ENCODE measurements at places on chromosomes 7 and 10.

DNA sequence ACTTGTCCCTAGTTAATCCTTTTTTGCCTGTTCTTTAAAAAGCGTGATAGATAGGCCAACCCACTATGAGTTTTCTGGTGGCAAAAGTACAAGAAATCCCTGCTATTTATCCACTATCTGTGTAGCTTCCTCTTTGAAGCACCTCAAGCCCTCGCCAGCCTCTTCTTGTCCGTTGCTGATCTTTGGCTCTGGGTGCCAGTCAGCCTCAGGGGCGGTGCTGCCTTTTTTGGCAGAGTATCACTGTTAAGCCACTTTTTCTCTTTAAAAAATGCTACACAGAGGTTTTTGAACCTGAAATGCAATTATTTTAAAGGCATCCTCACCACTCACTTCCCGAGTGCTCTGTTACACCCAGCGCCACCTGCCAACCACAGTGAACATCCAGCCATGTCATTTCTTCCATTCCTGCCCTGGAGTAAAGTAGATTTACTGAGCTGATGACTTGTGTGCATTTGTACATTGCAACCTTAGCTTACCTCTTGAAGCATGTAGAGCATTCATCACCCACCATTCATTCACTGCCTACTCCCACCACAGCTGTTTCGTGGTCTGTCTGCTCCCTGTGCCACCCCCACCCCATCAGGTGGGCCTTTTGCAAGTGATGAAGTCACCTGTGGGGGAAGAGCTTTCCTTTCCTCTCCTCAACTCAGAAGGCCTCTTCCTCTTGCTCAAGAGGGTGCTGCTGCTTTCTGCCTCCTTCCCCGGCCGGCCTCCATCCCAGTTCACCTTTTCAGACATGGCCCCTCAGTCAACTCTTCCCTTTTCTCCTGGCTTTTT is 414.2 kb upstream of the GALNT17 start:
- no peak for DNase-seq

DNA sequence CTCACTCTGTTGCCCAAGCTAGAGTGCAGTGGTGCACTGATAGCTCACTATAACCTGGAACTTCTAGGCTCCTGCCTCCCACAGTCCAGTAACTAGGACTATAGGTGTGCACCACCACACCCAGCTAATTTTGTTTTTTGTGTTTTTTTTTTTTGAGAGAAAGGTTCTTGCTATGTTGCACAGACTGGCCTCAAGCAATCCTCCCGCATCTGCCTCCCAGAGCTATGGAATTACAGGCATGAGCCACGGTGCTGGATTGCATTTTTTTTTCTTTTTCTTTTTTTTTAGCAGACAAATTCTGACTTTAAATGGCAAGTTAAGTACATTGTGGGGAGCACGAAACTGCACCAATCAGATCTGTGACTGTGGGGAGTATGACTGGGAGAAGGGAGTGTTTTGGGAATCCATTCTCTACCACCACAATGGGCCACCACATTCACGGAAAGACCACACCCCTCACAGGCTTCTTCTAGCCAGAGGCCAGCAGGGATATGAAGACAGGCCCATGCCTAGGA is 58.1 kb upstream of the MSMB start:
- no peak for DNase-seq

GRCh38 chr10:30625080-30625479 is 4.5 kb downstream of the LYZL2 start:
- DNase-seq = no peak

DNA sequence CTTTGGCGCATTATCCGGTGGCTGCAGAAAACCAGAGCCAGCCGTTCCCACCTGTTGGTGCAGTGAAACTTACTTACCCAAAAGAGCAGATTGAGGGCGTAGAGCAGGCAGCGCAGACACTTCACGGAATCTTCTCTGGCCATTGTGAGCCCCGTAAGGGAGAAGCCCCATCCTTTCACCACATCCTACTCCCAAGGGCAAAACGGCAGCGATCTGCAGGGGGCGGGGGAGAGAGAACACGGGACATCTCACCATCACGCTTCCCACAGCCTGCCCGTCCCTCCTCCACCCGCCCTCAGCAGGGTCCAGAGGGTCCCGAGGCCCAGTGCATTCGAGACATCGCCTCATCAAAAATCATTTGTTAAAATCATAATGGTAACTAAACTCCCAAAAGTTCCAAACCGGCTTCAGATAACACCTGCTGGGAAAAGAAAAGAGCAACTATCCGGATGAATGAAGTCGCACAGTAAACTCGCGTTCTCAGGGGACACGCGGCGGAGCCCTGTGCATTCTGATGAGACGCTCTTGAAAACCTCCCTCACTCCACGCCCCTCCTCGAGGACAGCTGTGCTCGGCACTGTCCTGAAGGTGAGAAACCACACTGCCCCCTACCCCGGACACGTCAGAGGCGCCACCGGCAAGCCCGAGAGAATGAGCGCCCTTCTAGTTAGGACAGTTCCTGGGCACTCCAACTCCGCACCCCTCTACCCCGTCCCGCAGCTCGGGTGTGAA is 1.2 kb downstream of the TSPAN12 start:
- DNase-seq = no peak

DNA sequence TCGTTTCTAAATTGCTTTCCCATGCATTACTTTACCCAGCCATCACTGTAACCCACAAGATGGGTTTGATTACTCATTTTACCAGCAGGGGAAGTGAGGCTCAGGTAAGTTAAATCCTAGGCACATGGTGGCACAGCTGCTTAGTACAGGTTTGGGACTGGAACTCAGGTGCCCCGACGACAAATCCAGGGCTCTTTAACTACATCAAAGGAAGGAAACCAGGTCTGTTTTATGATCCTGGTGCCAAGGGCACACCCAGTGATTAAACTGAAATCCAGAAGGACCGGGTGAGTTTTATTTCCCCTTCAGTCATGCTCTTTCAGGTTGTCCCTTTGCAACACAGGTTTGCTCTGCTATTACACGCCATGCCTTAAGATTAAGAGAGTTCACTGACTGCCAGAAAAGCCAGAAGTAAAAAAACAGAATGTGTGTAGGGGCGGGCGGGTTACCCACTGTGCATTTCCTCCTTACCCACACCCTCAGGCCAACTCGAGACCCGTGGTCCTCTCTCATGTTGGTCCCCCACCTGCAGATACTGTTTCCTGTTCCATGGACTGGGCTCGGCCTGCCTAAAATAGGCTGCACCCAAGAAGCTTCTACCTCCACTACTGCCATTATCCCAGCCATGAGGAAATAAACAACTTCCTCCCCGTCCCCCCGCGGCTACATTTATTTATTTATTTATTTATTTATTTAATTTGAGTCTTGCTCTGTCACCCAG is 55.1 kb upstream of the KDM7A start:
- DNase-seq = no peak

DNA sequence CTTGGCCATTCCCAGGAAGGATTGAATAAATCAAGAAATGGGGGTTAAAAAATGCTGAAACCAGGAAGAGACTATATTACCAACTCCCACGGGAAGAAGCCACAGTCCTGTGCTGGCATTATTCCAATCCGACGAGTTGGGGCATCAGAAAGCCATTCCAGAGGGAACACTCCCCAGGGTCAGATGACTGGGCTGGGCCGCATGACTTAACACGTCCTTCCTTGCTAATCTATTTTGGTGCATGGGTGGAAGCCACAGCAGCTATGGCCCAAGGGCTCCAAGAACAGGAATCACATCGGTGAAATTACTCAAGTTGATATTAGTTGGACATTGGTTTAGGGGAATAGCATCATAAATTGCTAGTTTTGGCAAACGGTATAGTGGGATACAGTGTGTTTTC is 592.9 kb upstream of the NRP1 start:
- no peak for DNase-seq

- no peak for DNase-seq
These were observed 40.9 kb upstream of the ZNF32 start for GRCh38 chr10:43689618-43689954.

DNA sequence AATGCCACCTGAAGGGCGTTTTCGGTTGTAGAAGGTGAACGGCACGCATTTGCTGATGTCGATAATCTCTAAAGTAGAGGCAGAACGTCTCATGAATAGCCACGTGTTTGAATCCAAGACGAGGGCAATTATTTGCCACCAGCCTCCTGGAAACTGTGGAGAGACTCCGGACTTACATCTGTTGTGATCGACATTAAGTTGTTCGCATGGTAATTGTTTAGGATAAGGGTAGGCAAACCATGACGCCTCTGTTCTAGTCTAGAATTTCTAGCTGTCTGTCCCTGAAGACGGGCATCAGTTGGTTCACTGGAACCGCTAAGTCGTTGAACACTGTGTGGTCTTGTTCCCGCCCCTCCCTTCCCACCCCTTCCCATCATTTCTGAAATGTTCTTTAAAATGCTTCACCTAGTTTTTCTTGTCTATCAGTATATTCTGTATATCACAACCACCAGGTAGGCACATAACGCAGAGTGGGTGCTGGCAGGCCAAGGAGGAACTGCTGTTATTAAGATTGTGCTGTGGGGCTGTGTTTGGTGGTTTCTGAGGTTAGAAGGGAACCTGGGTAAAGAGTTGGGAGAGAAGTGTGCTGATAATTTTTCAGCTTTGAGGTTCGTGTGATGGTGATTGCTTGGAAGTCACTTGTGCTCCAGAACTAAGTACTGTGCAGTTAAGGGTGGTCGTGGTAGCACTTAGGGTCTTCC is 1.2 kb downstream of the UBE3C start:
- DNase-seq = no peak

Data from NCI-H2171 (cell line).